NCI-H1105 treated with DMSO at 0.1 percent for 48 hours (cell line): ENCODE measurements at places on chromosomes 4 and X.

DNA sequence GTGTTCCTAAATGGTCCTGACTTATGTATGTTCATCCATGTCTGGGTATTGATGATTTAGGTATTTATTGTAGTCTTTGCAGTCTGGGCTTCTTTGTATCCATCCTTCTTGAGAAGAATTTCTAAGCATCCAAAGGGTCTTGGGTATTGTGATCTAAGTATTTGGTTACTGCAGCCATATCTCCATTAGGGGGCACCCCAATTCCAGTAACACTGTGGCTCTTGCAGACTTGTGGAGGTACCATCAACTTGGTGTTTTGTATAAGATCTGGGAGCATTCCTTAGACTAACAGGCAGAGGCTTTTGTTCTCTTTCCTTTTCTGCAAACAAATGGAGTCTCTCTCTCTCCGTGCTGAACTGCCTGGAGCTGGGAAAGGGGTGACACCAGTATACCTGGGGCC lies 113.7 kb upstream of the NEXMIF start:
- no peak for DNase-seq

- no peak for DNase-seq
Observed at GRCh38 chrX:21926527-21927278, 13.8 kb upstream of the SMS start.

DNA sequence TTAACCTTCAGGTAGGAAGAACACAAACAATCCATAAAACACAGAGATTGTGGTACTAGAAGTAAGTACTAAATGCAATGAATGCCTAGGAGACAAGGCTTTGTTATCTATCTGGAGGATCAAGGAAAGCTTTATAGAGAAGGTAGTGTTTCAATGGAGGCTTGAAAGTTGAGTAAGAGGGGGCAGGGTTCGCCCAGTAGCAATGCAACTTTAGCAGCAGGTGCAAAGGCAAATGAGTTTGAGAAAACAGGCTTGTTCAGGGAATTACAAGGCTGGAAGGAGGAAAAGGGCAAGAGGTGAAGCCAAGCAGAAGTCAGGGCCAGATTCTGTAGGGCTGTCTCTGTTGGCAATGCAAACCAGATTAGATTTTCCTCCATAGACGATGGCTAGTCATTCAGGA lies 35.5 kb upstream of the AMELX start:
- DNase-seq: no peak

DNA sequence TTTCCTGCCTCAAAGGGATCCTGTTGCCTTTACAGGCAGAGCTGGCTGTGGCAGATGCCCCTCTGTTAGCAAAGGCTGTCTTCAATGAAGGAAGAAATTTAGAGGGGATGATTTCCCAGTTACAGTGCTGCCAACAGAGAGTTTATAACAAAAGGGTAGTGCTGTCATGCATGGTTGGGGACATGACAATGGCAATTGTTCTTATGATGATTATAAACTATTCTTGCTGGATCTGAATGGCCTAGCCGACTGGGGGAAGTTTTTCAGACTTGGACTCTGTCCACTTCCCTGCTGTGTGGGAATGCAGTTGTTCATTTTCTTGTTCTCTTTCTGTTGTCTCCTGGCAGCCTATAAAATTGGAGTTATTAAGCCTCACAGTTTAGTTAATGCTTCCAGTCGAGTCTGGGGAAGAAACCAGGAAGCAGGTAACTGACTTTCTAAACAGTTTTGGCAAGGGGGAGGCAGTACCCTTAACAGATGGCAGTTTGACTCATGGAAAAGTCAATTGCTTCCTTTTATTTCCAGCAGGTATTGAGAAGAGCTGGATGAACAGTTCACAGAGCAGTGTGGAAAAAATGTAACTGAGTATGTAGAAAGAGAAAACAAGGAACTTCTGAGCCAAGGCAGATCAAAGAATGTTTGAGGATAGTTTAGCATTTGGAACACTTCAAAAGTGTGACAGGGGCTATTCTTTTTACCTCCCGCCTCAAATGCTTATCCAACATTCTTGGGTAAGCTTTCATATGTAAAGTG lies 582.6 kb downstream of the RAPGEF2 start:
- DNase-seq: no peak

DNA sequence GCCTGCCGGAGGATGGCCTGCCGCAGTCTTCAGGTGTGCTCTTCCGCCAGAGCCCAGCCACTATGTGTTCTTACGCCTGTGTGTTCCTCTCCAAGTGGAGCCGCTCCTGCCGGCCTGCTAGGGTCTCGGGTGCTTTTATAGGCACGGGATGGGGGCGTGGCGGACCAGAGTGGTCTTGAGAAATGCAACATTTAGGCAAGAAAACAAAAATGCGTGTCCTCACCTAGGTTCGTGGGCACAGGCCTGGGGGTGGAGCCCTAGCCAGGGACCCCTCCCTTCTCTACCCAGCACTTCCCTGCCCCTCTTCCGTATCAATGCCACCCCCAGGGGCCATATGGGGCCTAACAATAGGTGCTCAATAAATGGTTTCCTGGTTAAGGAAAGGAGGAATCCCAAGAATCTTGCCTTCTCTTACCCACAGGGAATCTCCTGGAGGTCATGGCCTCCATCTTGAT lies 34.4 kb upstream of the LRBA start:
- DNase-seq: no peak

DNA sequence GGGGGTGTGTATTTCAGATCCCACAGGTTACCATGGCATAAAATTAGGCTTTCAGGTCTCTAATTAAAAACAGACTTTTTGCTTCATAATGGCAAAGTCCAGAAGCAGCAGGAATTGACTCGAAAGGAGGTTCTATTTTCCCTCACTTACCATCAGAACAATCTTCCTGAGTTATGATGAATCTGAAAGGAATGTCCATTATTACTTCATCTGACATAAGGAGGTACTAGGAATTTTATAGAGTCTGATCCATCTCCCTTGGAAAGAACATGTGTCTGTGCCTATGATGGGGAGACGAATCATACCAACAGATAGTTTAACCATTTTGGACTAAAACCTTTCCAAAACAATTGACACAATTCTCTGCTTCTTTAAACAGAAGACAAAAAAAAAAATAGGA lies 206.3 kb upstream of the FGF13 start:
- no peak for DNase-seq

- no peak for DNase-seq
Observed at GRCh38 chr4:5750946-5751665, 40.1 kb downstream of the EVC start.

DNA sequence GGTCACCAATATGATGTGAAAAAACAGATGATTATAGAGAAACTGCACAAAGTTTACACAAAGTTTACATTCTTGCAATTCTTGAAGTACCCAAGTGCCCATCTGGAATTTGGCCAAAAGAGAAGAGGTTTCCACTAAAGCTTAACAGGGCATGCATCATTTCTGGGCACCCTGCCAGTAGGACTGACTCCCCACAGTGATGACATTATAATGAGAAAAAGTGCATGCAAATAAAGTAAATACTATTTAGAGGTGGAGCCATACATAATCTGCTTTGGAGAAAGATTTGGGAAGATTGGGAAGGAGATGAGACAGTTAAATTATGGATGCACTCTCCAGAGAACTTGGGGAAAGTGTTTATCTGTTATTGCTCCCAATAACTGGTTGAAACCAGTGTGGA lies 93.7 kb upstream of the TRPC3 start:
- peak; percentile 83 for DNase-seq

- DNase-seq: no peak
Observed at GRCh38 chr4:188930822-188931221, 791.6 kb downstream of the TRIML1 start.

GRCh38 chr4:43277003-43277402 lies 384.5 kb downstream of the GRXCR1 start:
- no peak for DNase-seq

DNA sequence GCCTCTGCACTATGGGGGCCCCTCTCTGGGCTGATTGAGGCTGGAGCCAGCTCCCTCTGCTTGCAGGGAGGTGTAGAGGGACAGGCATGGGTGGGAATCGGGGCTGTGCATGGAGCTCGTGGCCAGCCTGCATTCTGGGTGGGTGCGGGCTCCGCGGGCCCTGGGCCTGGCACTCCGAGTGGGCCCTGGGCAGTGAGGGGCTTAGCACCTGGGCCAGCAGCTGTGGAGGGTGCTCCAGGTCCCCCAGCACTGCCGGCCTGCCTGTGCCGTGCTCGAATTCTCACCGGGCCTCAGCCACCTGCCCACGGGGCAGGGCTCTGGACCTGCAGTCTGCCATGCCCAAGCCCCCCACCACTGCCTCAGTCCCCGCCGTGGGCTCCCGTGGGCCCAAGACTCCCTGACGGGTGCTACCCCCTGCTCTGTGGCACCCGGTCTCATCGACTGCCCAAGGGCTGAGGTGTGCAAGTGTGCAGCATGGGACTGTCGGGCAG lies 681.2 kb downstream of the PDHA2 start:
- no peak for DNase-seq

DNA sequence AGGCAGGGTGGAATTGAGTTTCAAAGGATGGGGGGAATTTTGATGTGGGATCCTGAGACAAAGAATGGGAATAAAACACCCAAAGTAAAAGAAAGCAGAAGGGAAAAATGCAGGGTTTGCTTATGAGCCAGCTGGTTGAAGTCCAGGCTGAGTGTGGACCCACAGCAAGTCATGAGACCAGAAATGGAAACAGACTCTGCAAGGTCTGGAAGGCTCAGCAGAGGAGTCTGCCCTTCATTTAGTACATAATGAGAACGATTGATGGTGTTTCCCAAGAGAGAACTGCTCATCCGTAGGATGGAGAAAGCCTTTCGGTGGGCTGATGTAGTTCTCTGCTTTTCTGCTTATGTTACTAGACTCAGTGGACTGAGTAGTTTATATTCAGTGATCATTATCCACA lies 259.1 kb downstream of the C4orf33 start:
- no peak for DNase-seq

- peak; percentile 59 for DNase-seq
Observed at GRCh38 chr4:129822701-129823100, 726.7 kb downstream of the C4orf33 start.

DNA sequence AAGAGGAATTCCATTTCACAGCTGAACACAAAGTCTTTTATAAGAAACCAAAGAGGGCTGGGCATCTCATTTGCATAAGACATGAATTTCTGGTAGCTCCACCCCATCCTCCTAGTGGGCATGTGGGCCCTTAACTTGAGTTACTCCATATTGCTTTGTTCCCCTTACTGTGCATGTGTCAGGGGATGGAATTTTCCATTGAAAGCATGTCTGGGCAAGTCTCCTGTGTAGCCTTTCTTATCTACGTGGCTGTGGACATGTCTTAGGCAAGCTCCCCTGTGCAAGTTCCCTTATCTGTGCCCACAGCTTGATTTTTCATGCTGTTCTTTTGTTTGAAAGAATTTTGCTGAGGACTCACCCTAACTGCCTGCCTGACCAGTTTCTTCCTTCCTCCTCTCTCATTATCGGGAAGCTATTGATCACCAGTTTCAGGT lies 123.5 kb upstream of the JADE1 start:
- DNase-seq: no peak
